ENCODE measurements at places on chromosomes 16 and 17.
A peak's percentile ranks its signal among the peaks of the same experiment; 100 is the strongest.

DNA sequence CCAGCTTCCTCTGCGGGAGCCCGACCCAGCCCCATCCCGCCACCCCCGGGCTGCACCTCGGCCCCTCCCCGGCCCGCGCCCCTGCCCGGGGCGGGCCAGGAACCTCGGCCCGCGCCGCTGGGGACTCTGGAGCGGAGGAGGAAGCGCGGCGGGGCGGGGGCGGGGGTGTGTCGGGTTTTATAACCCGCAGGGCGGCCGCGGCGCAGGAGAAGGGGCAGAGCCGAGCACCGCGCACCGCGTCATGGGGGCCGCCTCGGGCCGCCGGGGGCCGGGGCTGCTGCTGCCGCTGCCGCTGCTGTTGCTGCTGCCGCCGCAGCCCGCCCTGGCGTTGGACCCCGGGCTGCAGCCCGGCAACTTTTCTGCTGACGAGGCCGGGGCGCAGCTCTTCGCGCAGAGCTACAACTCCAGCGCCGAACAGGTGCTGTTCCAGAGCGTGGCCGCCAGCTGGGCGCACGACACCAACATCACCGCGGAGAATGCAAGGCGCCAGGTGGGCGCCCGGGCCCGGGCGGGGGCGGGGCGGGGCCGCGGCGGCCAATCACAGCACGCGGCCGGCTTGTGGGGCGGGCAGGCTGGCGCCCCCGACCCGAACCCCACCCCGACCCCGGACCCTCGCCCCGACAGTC, at the start of gene ACE:
TSS of gene ACE (plus strand) at position 208 of the 626 bp plus-strand sequence. CDS start at position 242, 34 bp downstream.
- peak; percentile 14 for ATAC-seq

DNA sequence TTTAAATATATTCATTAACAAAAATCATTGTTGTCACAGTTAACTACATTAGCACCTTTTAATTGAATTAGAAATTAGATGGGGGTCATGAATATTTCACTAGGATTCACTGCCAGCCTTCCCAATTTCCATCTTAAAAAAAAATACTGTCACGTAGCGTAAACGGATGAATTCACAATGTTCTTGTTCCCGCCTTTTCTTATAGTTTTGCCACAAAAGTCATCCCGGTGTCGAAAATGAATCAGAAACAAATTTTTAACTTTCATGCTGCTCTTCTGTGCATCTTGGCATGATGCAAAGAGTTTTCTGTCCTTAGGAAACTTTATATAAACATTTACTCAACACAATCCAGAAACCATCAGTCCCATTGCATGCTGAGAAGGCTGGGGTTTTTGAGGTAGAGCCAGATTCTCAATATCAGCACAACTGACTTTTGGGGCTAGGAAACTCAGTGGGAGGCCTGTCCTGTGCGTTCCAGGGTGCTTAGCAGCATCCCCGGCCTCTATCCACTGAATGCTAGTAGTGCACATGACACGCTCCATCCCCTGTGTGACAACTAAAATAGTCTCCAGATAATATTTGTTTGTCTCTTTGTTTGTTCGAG, 252.9 kb upstream of the XYLT1 start:
- no peak for ATAC-seq

DNA sequence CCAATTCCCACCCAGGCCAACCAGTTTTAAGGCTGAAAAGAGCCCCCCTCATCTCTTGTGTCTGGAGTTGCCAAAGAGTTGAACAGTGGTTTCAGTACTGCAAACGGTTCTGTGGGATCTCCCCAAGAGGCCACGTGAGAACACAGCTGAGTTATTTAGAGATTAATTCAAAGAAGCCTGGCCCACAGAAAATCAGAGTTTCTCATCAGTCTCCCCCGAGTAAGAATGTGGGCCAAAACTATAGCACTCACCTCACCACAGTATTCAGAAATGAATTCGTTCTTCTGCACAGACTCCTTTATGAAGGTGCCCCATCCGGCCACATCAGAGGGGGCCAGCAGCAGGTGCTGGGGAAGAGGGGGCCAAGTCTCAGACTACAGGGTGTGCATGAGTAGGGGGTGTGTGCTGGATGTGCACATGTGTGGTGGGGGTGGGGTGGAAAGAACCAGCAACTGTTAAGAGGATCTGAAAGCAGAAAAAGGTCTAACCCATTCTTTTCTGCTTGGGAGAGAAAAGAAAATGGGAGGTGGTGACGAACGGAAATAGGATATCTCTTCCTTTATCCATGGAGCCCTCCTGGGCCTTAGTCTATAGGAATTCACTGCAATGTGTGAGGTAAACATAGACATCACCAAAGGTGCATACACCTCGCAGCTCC, 22.6 kb downstream of the CNTNAP1 start:
- ATAC-seq = no peak

GRCh38 chr16:22424161-22424937, 49.9 kb upstream of the CDR2 start:
- ATAC-seq = peak; percentile 60

DNA sequence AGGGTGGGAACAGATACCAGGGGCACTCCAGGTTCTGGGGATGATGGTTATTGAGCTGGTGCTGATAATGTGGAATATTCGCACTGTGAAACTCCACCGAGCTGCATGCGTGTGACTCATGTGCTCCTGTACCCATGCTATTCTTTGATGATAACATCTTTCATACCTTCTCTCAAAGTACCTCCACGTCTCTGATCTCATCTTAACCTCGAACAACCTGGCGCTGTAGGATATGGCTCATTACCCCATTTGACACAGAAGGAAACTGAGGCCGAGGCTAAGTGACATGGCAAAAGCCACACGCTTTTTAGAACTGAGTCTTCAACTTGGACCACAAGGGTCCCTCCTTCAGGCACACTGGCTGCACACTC, 30.2 kb upstream of the MRPS23 start:
- ATAC-seq = no peak

- ATAC-seq = no peak
These were observed 74.4 kb downstream of the RPH3AL start for GRCh38 chr17:278055-278675.

DNA sequence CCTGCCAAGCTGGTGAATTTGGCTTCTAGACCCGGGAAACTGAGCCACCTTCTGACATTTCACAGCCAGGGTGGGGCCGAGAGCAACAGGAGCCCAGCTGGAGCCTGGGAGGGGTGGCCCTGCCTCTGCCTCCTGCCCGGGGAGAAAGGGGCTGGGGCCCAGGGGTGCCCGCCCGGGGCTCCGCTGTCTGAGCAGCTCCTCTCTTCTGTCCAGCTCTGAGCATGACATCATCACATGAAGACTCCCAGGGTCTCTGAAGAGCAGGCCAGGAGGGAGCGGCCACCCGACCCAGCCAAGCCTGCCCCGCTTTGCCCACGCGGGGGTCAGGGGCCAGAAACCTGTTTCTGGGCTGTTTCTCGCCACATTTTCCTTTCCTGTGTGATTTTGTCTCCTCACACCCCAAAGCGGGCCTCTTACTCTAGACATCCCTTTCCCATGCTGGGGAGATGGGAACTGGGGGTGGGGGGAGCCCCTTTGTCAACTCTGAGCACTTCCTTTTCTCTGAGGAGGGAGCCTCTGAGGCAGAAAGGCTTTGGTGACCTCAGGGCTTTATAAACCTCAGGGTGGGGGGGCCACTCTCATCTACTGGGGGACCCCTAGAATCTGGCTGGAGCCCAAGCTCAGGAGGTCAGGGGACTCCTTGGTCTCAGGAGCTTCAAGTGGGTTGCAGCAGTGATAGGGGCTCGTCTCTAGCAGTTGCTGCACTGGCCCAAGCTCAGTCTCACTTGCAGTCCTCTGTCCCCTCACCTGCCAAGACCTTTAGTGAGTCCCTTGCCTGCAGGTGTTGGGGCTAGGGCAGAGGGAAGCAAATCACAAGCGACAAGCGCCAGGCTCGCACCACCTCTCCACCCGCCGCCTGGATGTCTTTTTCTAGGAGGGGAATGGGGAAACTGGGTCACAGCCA, 7.6 kb downstream of the UBALD2 start:
- no peak for ATAC-seq

DNA sequence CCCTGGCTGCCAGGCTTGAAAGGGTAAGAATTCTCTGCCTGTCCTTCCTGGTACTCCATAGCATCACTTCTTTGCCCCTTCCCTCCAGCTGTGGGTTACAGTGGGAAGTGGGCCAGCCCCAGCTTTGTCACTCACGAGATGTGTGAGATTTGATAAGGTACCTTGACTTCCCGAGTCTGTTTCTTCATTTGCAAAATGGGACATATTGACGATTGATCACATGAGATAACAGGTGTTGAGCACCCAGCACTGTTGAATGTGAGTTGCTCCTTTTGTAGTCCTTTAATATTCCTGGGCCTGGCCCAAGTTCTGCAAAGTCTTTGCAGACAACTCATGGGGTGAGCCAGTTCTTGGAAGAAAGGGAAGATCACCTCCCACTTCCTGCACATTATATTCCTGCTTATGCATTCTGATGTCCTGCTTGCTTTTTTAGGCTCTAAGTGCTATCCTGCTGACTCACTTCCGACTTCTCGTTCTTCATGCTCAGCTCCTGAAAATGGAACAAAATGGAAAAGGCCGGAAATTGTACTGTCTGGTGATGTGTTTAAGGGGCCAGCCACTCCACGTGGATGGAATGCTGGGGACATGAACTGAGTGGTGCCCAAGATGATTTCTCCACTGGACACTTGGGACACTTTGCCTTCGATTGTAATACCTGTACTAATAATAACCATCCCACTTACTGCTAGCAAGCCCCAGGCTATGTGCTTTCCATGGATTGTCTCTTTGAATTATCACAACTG, 8.3 kb upstream of the NLK start:
- peak; percentile 91 for ATAC-seq

DNA sequence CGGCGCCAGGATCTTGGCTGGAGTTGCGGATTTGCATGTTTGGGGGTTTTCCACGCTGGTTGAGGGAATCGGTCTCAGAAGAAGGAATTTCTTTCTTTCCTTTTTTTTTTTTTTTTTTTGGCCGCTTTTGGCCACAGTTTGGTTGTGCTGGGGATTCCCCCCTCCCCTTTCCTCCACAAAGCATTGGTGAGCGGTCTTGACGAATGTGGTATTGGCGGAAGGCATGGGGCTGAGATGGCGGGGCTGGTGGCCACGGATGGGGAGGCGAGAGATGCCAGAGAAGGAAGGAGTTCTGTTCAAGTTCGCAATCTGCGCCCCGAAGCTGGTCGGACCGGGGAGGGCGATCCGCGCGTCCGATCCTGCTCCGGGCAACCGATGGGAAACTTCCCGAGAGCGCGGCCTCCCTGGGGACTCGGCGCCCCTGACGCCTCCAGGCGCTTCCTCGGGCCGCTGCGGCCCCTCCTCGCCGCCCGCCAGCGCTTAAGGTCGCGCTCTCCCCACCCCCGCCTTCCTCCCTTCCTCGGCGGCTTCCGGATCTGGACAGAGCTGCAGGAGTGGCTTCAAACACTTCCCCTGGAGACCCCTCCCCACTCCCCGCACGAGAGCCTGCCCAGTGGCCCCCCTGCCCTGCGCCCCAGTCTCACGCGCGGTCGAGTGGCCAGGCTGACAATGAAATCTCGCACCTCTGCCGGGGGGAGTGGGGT, 43.2 kb downstream of the RAI1 start:
- peak; percentile 8 for ATAC-seq
